Right ventricle myocardium inferior (tissue), 1 donor: ENCODE measurements at places on chromosomes 5 and 9. TPM values are rescaled to one million over a fixed set of nuclear protein-coding genes. Genes with fewer than 3 reads are reported as not detected.

DNA sequence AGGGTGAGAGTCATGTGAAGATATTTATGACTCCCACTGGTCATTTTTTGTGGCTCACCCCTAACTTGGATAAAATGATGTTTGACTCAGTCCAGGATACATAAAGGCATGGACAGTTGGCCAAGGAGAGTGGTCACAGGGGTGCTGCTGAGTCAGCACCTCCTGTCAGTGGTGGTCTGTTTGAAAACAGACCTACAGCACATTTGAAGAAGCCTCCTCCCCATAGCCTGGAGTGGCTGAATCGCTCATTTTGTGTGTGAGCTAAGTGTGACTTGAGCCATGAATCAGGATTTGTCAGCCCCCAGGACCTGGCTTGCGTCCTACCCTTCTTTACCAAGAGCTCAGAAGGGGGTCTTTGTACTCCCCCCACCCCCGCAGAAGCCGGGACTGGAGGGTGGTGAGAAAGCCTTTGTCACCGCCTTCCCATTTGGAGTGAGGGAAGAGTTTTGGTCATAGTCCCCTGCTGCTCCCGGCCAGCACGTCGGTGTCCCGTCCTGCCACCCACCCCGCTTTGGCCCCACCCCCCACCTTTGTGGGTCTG, 35.6 kb downstream of the TRIO start:
- DNase-seq, result no peak

DNA sequence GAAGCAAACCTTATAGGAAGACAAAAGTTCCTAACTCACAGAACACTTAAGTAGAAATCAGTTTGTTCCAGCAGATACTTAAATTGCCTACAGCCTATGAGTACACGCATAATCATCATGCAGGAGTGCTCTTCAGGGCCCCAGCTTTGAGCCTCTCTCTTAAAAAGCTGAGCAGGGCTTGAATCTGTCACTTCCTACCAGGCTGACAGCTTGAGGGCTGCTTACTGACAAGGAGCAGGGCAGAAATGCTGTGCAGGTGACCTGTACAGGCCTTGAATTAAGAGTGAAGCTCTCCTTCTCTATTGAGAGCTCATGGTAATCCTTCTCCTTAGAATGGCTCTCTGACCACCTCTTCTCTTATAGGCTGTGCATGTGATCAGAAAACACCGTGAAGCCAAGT, 66.5 kb upstream of the MAST4 start:
- no peak for DNase-seq

ATP10B gene
- total RNA-seq, result not detected

KIF4B gene
- total RNA-seq, result not detected

GRCh38 chr5:39980056-39980455, 555.3 kb upstream of the DAB2 start:
- DNase-seq, result no peak

DNA sequence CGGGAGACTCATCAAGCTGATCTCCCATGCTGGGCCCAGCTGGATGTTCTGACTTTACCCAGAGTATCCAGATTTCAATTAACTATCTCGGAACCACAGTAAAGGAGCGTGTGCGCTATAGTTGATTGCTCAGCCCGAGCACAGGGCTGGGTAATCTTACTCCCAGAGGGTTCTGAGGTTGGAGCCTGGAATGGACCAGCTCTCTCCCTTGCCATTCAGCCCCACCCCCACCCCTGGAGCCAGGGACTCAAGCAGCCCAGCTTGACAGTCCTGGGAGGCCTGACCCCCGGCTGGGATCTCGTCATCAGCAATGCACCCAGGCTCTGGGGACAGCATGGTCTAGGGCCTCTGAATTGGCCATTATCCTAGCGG, 23.7 kb upstream of the PTGES start:
- DNase-seq, result no peak

DNA sequence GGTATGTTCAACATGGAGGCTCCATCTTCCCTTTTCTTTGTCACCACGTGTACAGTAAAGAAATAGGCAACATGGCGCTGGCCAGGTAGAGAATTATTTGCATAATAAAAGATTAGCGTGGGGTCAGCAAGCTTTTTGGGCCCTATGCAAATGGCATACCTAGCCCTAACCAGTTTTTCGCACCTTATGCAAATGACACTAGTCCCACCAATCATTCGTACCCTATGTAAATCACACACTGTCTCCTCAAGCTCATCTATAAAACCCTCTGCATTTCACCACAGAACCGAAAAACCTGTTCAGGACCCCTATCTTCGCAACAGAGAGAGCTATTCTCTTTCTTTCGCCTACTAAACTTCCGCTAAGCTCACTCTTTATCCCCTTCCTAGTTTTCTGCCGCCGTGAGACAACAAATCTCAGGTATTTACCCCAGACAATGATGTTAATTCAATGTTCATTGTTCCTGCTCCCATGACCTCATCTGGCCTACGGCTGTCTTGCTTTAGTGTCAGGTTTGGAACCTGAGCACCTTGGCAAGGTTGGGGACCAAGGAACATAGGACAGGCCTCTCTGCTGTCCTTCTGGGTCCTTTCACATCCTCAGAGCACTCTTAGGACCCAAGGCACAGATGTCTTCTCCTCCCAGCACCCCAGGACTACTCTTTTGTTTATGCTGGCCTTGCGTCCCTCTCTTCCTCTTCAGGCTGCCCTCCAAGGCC, 180.7 kb upstream of the RAI14 start:
- DNase-seq, result no peak

GRCh38 chr9:90827181-90827871, 25.7 kb downstream of the SYK start:
- no peak for DNase-seq

DNA sequence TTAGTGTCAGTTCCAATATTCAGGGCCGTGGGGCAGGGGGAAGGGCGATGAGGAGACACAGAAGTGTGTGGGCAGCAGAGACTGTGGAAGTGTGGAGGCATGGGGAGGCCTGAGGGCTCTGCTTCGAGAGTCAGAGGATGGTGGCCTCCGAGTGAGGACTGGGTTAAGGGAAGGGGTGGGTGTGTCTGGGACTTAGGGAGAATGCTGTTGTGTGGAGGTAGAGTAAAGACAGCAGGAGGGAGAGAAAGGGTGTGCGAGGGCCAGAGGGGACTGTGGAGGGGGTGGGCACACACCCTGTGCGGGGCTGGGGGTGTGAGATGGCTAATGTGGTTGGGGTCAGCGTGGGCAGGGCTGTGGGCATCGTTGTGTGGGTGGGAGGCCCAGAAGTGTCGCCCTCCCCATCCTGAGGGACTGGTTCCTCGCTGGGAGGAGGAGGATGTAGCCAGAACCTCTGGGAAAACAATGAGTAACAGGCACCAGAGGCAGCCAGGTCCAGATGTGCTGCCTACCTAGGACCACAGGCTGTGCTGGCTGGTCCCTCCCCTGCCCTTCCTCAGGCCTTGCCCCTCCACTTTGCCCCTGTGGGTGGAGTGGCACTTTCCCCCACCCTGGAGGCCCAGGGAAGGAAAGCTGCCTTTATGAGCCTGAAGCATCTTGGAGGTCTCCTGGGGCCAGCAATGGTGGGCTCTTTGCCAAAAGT, 4.2 kb downstream of the USP20 start:
- DNase-seq, result no peak

GRCh38 chr9:137435980-137436760, 5.0 kb downstream of the ENTPD8 start:
- DNase-seq, result no peak

GRCh38 chr5:13658761-13659160, 285.7 kb downstream of the DNAH5 start:
- DNase-seq, result no peak

GRCh38 chr5:10576121-10576789, 12.4 kb downstream of the ANKRD33B start:
- DNase-seq, result no peak

GRCh38 chr5:167147879-167148278, 1143.6 kb upstream of the WWC1 start:
- DNase-seq, result no peak

DNA sequence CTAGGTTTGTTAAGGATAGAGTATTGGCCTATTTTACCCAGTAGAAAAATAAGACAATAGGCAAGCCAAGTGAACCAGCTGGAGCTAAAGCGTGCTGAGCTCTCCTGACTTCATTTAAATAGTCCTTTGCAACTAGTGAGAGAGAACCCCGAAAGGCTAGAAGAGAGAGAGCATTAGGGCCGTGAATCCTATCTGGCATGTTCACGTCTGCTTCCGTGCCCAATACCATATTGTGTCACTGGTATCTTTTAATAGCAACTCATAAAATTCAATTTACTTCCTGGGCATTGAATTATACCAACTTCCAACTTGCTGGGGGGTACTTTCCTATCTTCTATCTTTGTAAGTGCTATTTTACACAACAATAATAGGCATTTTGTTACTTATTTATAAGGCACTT, 13.8 kb downstream of the DNAJC18 start:
- DNase-seq, result no peak

- DNase-seq, result no peak
Measured at GRCh38 chr5:179870952-179871351, 12.3 kb upstream of the MRNIP start.

DNA sequence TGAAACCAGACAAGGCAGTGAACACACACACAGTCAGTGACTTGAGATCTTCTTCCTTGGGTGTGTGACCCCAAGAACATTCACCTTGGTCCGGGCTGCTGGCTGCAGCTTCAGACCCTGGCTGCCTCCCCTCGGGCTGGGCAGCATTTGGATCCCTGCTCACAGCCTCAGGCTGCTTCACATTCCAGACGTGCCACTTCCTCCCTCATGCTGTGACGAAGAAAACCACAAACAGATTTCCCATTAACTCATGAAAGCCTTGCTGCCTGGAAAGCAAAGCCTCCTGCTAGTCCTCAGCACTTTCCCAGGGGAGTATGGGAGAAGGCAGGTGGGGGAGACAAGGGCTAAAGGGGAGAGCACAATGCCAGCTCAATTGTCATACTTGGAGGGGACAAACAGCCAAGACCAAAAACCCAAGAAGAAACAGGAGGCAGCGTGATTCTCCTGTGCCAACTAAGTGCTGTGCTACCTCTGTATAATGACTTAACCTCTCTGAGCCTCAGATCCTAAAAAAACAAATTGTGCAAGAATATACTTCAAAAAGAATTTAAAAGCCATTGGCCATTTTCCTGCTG, 594.6 kb upstream of the BRINP1 start:
- no peak for DNase-seq

DNA sequence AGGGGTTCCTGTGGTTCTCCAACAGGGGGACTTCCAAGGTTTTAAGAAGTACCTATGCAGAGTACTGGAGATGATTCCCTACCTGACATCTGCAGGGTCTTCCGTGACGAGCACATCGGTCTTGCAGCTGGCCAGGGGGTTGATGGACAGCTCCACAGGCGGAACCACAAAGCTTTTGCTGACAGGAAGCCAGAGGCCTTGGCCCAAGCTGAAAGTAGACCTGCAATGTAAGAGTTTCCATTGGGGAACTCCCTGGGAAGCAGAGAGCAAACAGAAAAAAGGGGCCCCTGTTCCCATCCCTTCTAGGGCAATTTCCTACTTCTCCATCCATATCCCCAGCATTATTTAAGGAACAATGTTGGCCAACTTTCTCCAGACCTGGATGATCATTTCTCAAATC, 288.0 kb downstream of the TRIM32 start:
- no peak for DNase-seq

DNA sequence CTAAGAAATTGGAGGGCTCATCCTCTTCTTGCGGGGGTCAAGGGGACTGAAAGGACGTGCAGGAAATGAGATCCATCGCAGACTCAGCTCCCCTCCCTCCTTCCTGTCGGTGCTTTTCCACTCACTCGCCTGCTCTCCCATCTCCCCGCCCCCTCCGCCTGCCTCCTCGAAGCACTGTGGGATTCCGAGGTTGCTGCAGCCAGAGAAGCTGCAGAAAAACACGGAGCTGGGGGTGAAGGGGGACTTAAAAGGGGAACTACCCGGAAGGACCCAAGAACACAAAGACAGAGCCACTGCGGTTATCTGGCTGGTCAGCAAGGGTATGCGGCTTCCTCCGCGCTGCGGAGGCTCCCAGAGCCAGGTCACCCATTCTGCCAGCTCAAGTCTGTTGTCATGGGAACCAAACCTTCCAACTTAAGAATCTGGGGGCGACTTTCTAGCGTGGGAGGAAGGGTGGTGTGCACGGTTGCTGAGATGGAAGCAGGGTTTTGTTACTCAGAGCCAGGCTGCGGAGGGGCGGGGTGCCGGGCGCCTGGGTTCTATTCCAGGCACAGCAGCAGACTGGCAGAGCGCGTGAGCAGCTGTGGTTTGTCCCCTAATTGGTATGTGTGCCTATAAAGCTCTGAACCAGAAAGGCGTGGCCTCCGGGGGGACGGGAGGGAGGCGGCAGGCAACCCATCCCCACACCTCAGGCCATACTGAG, 24.9 kb downstream of the PCDHGC5 start:
- peak; percentile 88 for DNase-seq

DNA sequence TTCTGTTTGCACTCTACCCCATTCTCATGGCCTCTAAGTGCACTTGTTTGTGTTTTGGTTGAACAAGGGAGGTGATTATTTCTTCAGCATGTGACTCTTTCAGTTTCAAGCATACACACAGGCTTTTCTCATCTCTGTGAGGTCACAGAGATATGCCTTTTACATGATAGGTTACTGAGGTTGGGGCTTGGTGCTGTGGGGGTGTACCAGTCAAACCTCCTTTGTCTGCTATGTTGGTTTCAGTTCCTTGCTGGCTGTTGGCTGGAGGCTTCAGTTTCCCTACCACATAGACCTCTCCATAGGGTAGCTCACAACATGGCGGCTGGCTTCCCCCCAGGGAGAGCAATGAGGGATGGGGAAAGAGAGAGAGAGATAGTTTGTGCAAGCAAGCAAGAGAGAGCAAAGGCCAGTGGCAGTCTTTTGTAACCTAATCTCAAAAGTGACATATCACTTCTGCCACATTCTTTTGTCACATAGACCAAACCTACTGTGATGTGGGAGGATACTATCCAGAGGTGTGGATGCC, 96.7 kb upstream of the SEMA6A start:
- no peak for DNase-seq

GRCh38 chr5:505951-506525, 18.2 kb downstream of the SLC9A3 start:
- DNase-seq, result no peak

CBY3 gene
- total RNA-seq, result not detected

SLC27A6 gene
- total RNA-seq, result 76.5 TPM

FGF10 gene
- total RNA-seq, result 4.4 TPM

GRCh38 chr9:88399966-88400365, 11.7 kb downstream of the SPIN1 start:
- DNase-seq, result no peak

PITX1 gene
- not detected for total RNA-seq

ABHD17B gene
- total RNA-seq, result 10.5 TPM

TEK gene
- 21.1 TPM for total RNA-seq

IL3 gene
- not detected for total RNA-seq

FBP2 gene
- total RNA-seq, result 0.54 TPM

GRCh38 chr5:40291338-40291737, 388.4 kb upstream of the PTGER4 start:
- no peak for DNase-seq

DNA sequence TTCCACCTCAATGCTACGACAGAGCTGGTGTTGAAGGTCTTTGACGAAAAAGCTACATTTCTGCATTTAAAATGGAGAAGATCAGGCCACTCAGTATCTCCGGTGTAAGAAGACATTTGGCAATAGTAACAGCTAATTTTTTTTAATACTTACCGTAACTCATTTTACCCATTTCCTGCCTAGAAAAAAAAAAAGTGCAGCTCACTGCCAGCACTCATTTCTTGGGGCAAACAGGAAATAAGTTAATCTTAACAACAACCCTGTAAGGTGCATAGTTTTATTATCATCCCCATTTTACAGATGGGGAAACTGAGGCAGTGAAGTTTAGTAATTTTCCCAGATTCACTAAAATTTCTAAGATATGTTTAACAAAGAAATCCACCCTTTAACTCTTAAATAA, 27.4 kb upstream of the KCNMB1 start:
- no peak for DNase-seq
